ENCODE measurements at places on chromosomes 4 and X.

DNA sequence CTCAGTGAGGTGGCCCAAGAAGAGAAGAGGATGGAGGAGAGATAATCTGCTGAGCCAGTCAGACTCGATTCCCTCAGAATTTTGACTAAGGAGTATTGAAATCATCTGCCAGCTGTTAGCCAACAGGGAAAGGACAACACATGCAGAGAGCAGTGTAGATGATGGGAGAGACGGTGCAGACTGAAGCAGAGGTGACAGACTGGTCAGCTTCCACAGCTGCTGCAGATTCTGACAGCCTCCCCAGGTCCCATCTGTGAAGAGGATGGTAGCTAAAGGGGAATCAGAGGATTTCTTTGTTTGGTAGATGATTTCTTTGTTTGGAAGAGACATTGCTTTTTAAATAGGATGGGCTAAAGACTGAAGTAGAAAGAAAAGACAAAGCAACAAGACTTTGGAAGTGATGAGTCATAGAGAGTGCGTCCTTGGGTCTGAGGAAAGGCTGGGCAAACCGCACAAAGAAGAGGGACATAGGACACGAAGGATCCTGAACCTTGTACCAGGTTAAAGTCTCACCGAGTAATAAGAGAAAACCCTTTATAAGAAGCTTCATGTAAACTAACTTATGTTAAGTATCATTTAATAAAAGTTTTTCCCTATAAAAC is 27.6 kb downstream of the INTU start:
- DNase-seq = no peak

GRCh38 chr4:133856731-133857355 is 344.7 kb downstream of the PABPC4L start:
- DNase-seq = no peak

DNA sequence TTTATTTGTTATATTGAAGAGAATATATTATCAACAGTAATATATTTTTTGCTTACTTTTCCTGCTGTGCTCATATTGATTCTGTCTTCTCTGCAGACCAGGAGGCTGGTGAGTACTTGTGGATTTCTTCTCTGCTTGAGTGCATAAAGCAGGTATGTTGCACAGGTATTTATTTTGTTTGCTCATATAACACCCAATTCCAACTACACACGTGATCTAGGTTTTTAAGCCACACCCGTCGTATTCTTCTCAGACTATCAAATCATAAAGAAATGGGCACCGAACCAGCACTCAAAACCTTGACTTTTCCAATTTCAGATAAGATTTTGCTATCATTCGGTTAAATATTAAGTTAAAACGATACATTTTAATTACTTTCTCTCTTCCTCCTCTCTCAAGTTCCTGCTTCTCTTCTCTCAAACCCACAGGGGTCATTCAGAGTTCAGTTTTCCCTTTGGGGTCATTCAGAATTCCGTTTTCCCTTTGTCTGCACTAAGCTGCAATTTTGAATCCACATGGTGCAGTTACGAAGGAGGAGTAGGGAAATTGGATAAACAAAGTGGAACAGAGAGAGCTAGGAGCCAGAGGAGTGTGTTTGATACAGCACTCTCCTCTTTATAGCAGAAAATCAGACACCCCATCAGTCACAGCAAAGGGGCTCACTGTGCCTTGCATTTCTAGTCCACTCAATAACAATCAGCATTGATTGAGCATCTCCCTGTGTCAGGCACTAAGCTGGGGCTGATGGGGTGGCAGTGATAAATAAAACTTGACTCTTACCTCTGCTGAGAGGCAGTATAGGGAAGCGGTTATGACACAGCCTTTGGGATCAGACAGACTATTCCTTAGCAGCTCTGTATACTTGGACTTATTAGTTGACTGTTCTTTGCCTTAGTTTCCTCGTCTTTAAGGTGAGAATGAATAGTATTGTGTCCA is at the start of gene ADH1C:
ADH1C (minus strand) TSS at position 145 of the 936 bp plus-strand sequence; CDS start at position 74, 71 bp downstream.
- DNase-seq = no peak

GRCh38 chr4:31518796-31519250 is 798.7 kb downstream of the PCDH7 start:
- no peak for DNase-seq

- DNase-seq = no peak
These were observed 36.0 kb upstream of the SMARCAD1 start for GRCh38 chr4:94171616-94172015.

GRCh38 chr4:120202222-120202621 is 135.6 kb upstream of the MAD2L1 start:
- DNase-seq = no peak

DNA sequence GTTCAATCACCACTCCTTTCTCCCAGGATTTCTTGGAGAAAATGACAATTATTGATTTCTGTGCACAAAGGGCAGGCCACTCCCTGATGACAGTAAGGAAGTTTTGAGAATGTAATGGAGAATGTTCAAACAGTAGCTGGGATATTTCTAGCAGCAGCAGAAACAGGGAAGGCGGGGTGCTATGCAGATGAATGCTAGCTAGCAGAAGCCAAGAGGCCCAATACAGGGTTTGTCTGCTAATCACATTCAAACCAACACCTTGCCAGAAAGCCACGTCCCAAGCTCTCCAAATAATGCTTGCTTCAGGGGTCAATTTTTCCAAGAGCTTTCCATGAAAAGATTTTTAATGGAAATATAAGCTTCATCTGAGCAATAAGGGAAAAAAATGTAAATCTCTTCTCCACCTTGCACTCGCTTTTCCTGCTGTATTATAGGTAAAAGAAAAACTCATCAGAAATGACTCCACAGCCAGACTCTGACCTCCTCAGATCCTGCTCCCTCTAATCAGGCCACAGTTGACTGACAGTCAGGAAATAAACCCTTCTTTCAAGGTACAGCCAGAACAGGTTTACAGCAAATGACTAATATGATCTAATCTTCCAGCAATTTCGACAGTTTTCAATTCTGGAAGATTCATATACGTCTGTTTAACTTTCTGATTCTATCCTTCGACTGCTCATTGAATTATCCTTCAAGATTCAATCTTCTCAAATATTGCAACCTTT is 84.7 kb upstream of the PCDH19 start:
- no peak for DNase-seq

DNA sequence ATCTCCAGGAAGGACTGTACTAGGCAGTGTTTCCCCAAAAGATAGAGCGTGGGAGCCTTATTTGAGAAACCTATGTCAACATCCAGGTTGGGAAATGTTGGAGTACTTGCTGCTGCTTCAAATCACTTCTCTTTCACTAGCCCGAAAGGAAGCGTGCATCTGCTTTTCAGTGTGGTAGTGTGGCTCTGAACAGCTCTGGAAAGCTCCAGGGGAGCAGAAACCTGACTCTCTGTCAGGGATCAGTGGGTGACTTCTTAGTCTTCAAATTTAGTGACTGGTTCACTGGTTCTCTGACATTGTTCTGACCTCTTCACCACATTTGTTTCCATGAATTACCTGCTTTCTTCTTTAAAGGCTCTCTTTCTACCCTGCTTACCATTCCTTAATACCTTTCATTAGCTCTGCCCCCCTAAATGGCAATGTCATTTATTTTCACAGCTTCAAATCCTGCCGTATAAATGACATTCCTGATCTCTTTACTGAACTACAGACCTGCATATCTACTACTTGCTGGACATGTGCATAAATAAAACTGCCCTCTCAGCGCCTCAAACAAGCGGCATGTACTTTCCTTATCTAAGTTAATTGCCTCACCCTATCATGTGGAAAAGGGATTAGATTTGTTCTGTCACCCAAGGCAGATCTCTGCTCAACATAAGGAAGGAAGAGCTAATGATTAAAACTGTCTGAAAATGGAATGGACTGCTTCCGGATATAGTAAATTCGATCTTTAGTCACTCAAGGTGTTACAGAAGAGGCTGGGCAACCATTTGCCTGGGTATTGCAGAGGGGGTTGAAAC is 37.0 kb downstream of the DLG3 start:
- no peak for DNase-seq

GRCh38 chr4:139919004-139919403 is 235.0 kb downstream of the MAML3 start:
- DNase-seq = no peak

- no peak for DNase-seq
These were observed 70.9 kb upstream of the UGT2B7 start for GRCh38 chr4:69025191-69025998.

GRCh38 chrX:74509989-74510388 is 88.7 kb downstream of the SLC16A2 start:
- no peak for DNase-seq

GRCh38 chr4:123073650-123074049 is 151.3 kb upstream of the NUDT6 start:
- DNase-seq = no peak

- DNase-seq = peak; percentile 75
These were observed 8.5 kb upstream of the AKAP17A start for GRCh38 chrX:1582686-1583437.

DNA sequence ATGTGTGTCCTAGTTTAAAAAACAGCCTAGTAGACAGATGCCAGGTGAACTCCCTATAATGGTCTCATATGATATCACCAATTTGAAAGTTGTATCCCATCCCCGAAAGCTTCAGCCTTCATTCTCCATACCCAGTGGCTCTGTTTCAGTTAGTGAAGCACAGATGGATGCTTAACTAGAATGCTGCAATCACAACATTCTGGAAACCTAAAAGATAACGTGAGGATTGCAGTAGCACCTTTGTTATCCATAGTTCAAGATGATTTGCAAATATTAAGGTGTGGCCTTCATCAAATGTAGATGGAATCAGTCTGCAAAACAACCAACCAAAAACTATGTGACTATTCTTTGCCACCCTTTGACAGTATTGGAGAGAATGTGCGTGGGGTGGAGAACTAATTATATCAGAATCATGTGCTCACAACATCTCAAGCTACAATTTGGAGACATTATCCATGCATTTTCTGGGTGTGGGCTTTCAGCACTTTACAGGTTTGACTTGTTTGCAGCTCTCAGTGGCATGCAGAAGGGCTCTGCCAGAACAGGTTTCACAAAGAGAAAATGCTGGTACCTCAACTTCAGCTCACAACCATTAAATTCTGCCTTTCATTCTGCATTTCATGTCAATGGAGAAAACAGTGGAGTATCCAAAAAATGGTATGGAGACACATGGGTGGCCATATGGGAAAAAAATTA is 18.3 kb upstream of the PPID start:
- DNase-seq = no peak

DNA sequence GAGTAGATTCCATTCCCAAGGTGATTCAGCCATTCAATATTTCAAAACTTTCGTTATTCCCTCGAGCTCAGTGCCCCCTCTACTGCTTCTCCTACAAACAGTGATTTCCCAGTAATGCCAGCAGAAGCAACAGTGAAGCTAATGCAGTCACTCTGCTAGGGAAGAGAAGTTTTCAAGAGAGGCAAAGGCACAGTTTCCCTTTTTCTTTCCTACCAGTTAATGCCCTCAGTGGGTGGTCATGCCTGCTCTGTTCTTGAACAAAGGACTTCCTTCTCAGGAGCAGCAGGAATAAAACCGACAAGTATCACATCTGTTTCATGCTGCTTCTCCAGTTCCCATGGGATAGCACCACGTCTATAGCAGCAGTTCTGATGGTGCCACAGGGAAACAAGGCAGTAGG is 317.2 kb downstream of the TENM3 start:
- DNase-seq = no peak

DNA sequence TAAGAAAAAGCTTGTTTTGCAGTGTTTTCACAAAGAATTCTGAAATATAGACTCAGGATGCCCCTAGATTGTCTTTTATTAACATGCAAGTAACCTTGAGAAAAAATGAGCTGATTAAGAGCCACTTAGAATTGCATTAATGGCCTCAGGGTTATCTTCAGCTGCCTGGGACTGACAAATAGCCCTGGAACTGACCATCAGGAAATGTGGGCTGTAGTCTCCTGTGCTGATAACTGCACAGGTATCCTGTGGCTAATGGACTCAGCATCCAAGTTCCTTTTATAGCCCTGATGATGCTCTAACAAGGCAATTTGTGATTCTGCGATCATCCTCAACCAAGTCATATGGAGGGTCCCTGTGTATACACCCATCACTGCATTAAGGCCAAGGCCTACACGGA is 17.0 kb downstream of the CA5B start:
- no peak for DNase-seq

DNA sequence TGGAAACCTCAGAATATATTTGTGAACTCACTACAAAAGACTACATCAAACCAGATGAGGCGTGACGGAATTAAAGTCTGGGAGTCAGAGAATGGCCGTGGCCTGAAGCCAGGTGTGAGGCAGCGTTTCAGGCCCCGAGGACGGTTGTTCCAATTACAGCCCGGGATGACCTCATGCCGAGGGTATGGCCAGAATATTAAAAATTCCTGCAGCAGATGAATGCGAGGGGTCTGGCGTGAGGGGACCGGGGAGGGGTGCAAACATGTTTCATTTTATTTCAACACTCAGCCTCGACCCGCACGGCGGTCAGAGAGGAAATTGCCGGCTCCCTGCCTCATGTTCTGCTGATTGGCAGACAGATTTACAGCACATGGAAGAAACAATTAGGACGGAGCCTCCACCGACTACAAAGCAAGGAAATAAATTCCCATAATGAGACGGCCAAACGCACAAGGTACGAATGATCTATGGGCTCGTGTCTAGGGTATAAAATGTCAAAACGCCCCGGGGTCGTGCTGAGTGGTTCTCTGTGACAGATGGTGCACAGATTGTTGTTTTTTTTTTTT is 289.7 kb downstream of the SHOX start:
- DNase-seq = no peak

GRCh38 chr4:118712872-118713271 is 27.7 kb downstream of the METTL14 start:
- no peak for DNase-seq

- no peak for DNase-seq
These were observed 8.3 kb upstream of the RAP2C start for GRCh38 chrX:132227383-132228112.

GRCh38 chr4:167903291-167903721 is 189.0 kb upstream of the ANXA10 start:
- DNase-seq = no peak

DNA sequence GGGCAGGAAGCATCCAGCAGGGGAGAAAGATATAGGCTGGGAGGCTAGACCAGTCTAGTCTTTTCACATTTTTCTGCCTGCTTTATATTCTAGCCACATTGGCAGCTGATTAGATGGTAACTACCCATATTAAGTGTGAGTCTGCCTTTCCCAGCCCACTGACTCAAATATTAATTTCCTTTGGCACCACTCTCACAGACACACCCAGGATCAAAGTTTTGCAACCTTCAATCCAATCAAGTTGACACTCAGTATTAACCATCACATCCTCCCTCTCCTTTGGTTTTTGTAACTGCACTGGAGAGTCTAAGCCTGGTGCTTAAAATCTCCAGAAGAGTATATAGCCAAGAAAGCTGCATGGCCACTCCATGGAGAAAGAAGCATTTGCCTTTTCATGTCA is 560.4 kb downstream of the GRXCR1 start:
- DNase-seq = no peak

- no peak for DNase-seq
These were observed 155.4 kb downstream of the PPA2 start for GRCh38 chr4:105318486-105318885.
